ENCODE measurements at places on chromosomes 11 and 22. TPM values are rescaled to one million over a fixed set of nuclear protein-coding genes. Genes with fewer than 3 reads are reported as not detected.

- no peak for DNase-seq
Measured at GRCh38 chr11:34235189-34235588, 122.6 kb downstream of the ABTB2 start.

- no peak for DNase-seq
Measured at GRCh38 chr22:35175392-35175791, 81.9 kb upstream of the HMGXB4 start.

- DNase-seq: no peak
Measured at GRCh38 chr11:119419834-119420492, 3.0 kb downstream of the THY1 start.

DNA sequence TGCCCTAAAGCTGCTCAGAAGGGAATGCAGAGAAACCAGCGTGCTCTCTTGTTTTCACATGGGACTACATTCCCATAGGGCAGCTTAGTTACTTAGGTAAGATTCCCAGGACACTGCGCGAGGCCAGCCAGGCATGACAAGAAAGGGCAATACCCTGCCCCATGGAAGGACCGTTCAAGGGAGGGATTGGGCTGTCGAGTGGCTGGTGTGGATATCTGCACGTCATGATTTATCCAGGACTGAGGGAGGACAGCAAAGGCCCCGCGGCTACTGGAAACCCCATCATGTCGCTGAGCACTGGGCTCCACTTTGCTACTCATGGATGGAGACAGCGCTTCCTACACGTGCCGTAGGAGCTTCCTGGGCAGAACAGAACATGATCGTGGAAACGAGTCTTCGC lies 169.4 kb downstream of the OPCML start:
- DNase-seq: no peak

DNA sequence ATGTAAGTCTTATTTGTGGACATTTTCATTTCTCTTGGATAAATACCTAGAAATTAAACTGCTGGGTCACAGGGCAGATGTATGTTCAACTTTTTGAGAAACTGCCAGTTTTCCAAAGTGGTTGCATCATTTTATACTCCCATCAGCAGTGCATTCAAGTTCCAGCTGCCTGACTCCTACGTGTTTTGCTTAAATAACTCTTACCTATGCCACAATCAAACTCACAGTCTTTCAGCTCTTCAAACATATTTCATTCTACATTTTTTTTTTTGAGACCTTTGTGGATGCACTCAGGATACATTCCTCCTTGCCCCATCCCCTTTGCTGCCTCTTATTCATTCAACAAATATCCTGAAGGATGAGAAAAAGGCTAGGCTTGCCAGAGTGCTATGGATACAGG lies 9.2 kb downstream of the TCF20 start:
- DNase-seq: no peak

- no peak for DNase-seq
Measured at GRCh38 chr22:22995166-22995565, 75.2 kb upstream of the GNAZ start.

- DNase-seq: no peak
Measured at GRCh38 chr11:62558669-62559068, 12.1 kb upstream of the AHNAK start.

Gene HIPK3
- total RNA-seq: 34.9 TPM

Gene IGSF9B
- total RNA-seq: 0.13 TPM

Gene MYOD1
- total RNA-seq: not detected

Gene APOA5
- total RNA-seq: 757 TPM

Measured in left lobe of liver (tissue), 2 donors.